ENCODE measurements at places on chromosomes 12 and 14.
A peak's percentile ranks its signal among the peaks of the same experiment; 100 is the strongest.

- peak; percentile 74 for DNase-seq
Measured at GRCh38 chr14:81302638-81303037, 81.9 kb upstream of the GTF2A1 start.

- DNase-seq = no peak
Measured at GRCh38 chr12:24632466-24632865, 316.4 kb downstream of the BCAT1 start.

DNA sequence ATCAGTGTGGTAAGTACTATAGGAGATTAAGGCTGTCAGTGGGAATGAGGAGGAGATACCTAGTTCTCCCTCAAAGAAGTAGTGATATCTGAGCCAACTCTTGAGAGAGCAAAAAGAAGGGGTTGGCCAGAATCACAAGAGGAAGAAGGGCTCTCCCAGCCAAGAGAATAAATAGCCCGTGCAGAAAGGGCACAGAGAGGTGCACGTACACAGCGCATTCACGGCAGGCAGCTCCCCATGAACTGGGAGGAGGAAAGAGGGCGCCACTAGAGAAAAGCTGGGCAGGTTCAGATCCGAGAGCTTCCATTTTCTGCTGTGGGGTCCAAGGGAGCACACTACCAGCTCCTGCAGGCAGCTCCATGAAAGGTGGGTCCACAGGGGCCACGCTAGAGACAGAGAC lies 59.9 kb downstream of the PPP2R5E start:
- no peak for DNase-seq

GRCh38 chr12:71721783-71722505 lies 32.7 kb upstream of the RAB21 start:
- DNase-seq = no peak

Data from NCI-H146 (cell line).